A549 treated with Mapracorat at 1 μM for 4 hours (cell line): ENCODE measurements at places on chromosomes 3 and 15. TPM values are rescaled to one million over a fixed set of nuclear protein-coding genes. Genes with fewer than 3 reads are reported as not detected.

The AP3B2 gene
- total RNA-seq, result 0.39 to 1.9 TPM (median 1.0 TPM) in 5 replicates

The SNX4 gene
- 21.1 to 25.9 TPM (median 23.1 TPM) in 5 replicates for total RNA-seq

The ARPP21 gene
- 0.05 to 0.32 TPM (median 0.13 TPM) in 3 of 5 replicates, not detected in the others for total RNA-seq

The CNTN3 gene
- total RNA-seq, result not detected in 5 replicates

The CDCP1 gene
- total RNA-seq, result 7.7 to 9.6 TPM (median 8.3 TPM) in 5 replicates
